ENCODE measurements at places on chromosomes 7 and 10.

DNA sequence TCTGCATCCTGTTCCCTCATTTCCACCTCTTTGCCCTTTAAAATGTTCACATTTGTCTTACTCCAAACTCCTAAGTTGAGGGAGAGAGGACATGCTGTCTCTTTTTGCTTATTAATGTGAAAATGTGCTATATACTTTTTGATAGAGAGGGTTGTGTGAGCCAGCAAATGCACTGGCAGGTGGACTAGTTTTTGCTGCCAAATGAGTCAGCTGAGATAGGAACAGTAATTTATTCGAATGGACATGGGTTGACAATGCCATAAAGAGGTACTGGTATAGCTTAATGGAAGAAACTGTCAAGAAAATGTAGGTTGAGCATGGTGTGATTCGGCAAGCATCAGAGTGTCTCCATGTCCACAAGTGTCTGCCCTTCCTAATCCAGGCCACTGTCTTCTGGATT lies 9.2 kb upstream of the TRUB1 start:
- no peak for DNase-seq

GRCh38 chr7:50226669-50227068 lies 77.8 kb upstream of the IKZF1 start:
- DNase-seq = no peak

GRCh38 chr7:110105840-110106239 lies 985.1 kb upstream of the LRRN3 start:
- DNase-seq = no peak

DNA sequence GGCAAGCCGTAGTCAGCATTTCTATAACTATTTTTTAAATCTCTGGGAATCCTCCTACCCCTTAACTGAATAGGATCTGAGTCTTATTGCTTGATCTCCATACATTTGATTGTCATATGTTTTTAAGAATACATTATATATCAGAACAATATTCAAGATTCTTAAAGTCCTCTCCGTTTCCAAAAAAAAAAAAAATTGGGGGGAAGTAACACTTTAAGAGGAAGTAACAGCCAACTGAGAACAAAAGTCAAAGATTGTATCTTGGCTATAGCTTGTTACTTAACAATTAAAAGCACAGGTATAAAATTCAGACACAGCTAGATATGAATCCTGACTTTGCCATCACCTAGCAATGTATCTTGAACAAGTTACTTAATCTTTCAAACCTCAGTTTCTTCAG lies 169.9 kb upstream of the ADO start:
- DNase-seq = no peak

DNA sequence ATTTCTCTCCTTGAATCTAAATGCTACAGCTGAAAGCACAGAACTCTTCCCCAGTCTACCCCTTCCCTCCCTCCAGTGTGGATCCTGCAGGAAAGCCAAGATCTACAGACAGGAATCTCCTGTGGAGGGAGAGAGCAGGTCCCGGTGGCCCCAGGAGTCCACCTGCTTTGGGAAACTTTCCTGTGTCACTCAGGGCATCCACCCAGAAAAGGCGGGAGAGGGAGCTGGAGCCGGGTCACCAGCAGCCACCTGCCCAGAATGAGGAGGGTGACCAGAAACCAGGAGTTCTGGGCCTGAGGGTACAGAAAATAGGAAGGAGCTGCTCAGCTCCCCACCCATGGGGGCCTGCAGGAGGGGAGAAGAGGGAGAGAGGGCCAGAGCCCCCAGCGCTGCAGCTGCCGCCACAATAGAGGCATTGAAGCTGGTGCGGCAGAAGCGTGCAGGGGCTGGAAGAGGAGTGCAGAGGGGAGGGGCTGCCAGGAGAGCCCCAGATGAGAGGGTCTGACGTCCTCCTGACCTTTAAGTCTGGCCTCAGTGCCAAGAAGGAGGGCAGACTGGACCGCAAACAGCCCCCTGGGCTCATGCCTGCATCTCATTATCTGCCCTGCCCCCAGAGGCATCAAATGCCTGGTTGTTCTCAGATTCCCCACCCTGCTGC lies 56.3 kb upstream of the TMEM72 start:
- DNase-seq = no peak

DNA sequence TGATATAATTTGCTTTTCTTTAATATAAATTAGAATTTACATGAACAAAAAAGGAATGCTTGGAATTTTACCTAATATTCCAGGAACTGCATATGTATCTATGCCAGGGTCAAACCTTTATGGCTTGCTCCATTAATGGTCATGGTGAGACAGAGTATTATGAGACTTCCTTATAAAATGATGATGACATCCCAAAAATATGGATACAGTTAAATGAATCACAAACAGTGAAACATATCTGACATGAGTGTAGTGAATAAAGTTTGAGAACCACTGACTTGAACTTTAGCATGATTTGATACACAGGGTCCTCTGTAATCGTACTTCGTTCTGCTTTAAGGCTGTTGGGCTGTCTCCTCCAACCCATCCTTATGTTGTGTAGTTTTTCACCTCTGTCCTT lies 51.8 kb downstream of the MARCHF5 start:
- no peak for DNase-seq

- no peak for DNase-seq
Observed at GRCh38 chr7:151805191-151805590, 71.7 kb downstream of the PRKAG2 start.

DNA sequence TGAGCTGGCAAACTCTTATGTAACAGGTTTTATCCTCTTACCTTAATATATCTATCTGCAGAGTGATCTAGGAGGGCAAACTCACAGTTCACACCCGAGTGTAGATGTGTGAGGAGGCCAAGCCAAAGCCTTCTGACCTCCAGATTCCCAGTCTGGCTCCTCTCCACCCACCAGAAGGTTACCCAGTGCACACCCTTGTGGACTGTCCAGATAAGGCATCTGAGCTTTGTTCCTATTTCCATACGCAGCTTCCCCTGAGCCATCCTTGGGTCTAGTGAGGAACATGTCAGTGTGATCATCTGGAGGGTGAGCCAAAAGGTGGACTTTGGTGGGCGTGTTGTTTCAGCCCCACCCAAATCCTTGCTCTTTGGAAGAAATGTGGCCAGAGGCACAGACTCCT lies 203.0 kb upstream of the MEOX2 start:
- no peak for DNase-seq

- no peak for DNase-seq
Observed at GRCh38 chr7:116212869-116213268, 2.5 kb downstream of the TES start.

DNA sequence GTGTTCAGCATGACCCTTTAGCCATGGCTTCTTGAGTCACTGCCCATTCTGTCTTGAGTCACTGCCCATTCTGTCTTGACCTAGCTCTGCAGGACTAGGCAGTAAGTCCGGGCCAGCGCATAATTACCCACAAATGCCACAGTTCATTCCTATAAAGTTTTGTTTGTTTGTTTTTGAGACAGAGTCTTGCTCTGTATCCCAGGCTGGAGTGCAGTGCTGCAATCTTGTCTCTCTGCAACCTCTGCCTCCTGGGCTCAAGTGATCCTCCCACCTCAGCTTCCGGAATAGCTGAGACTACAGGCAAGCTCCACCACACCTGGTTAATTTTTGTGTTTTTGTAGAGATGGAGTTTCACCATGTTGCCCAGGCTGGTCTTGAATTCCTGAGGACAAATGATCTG lies 32.7 kb upstream of the TARP start:
- no peak for DNase-seq

DNA sequence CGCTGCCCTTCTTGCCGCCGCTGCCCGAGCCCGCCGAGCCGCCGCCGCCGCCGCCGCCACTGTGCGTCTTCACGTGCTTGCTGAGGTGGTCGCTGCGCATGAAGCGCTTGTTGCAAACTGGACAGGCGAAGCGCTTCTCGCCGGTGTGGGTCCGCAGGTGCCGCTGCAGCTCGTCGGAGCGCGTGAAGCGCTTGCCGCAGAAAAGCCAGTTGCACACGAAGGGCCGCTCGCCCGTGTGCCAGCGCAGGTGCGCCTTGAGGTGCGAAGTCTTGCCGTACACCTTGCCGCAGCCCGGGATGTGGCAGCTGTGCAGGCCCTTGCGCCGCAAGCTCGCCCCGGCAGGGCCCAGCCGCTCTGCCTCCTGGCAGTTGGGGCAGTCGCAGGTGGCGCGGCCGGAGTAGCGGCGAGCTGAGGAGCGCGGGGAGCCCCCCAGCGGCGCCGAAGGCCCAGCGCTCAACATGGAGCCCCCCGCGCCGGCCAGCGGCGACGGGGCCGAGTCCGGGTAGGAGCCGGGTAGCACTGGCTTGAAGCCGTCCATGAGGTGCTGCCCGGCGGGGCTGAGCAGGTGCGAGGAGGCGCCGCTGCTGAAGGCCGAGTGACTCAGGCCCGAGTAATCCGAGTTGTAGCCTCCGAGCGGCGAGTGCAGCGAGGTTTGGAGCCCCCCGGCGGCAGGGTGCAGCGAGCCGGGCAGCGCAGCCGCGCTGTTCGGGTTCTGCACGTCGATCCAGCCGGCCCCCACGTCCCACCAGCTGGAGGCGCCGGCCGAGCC lies 2.1 kb downstream of the SP8 start:
- no peak for DNase-seq

DNA sequence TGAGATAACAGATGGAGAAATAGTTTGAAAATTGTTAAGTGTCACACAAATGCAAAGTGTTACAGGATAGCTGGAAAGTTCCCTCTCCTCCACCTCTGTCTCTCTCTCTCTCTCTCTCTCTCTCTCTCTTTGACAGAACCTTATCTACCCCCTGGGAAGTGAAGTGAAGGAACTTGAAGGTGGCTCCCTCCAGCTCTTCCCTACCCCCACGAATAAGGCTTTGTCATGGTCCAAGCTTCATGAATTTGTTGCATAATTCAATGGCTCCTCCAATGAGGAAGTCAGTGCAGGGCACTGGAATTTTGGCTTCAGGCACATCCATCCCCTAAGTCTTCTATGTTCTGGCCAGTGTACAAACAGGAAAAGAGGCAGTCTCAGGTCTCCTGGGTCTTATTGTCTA lies 66.4 kb downstream of the CDHR3 start:
- no peak for DNase-seq

GRCh38 chr7:130975731-130976130 lies 241.7 kb upstream of the KLF14 start:
- no peak for DNase-seq

DNA sequence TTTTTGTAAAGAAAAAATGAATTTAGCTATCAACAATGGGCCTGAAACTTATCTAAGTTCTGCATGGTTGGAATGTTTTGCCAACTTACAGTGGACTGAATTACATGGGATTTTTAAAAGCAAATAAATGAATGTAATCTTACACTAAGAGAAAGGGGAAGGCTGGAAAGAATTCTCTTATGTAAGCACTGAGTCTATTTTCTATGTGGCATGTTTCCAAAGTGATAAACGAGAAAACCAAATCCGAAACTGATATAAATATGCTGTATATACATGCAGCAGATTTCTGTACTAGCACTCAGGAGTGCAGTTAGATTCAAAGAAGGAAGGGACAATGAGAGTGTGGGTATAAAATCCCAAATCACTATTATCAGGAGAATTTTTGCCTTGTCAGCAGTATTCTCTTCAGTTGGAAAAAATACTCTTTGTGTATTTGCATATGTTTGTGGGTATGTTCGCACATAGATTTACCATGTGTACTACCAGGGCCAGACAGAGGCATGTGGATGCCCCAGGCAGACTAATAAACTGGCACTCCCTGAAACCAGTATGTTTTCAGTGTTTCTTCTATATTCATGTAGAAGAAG lies 334.3 kb upstream of the SEMA3D start:
- DNase-seq = no peak

DNA sequence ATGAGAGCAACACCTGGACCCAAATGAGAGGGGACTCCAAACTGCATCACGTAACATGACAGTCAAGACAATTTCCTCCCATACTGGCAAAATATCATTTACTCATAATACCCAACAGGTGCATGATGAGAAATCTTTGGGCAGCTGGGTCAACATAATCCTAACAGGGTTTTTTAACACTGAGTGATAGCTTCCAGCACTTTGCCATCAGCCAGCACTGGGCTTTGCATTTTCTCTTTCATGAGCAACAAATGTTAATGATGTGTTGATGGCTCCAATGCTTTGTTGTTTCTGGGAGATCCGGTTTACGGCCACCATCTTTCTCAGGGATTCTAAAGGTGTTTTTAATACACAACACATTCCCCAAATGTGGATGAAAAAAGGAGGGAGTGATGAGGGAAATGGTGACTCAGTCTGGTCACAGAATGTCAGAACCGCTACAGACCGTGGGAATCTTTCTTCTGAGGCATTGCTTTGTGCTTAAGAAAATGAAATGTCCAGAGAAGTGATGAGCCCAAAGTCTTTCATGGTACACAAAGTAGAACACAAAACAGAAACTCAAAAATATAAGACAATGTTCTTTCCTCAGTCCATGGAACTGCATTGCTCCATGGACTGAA lies 705.7 kb upstream of the IGFBP3 start:
- DNase-seq = no peak

GRCh38 chr7:50436133-50436806 lies 13.9 kb downstream of the FIGNL1 start:
- no peak for DNase-seq

DNA sequence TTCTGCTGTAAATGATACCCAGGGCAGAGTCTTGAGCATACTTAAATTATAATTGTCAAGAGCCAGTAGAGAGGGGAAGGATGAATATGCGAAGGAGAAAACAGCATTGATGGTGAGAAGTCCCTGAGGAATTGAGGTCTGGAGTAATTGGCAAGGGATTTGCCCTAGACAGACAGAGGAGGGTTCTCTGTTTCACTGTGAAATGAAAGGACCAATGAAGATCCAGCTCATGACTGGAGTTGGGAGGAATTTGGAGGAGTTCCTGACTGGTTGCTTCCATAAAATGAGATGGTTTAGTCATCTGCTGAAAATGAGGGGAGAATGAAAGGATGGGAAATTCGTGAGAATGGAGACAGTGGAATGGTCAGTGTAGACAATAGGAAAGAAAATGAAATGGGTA lies 6.8 kb downstream of the PRPF18 start:
- DNase-seq = no peak

GRCh38 chr10:87961314-87961713 lies 97.9 kb downstream of the PTEN start:
- DNase-seq = no peak

DNA sequence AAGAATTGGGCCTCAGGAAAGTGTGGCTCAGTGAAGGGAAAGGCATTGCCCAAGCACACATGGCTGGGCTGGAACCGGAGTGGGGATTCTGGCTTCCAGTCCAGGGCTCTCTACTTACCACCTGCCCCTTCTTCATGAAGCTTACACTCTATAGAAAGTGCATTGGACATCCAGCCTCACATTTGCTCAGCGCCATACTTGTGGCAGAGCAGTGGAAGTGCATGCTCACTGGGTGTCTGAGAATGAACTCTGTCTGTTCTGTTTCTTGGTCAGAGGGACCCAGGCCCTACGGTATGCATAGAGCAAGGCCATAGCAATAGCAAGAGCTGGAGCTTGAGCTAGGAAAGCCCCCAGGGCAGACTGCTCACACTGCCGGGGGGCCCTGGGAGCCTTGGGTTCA lies 1253.5 kb downstream of the TYW1 start:
- DNase-seq = no peak
